ENCODE measurements at places on chromosomes 7 and 10. TPM values are rescaled to one million over a fixed set of nuclear protein-coding genes. Genes with fewer than 3 reads are reported as not detected.

Gene NRF1
- 25.5 TPM for total RNA-seq

Gene FEZF1
- not detected for total RNA-seq

Gene PCDH15
- 6.8 TPM for total RNA-seq

Gene CFAP46
- 4.6 TPM for total RNA-seq
